Astrocyte (in vitro differentiated cells and primary cell): ENCODE measurements at places on chromosomes 6 and 20. TPM values are rescaled to one million over a fixed set of nuclear protein-coding genes. Genes with fewer than 3 reads are reported as not detected.

Gene SSTR4
- total RNA-seq = not detected in 2 replicates

GRCh38 chr6:43915986-43916923 lies 146.2 kb downstream of the VEGFA start:
- no peaks in the 10 kb centered on the region for H3K36me3 ChIP-seq
- H3K4me3 ChIP-seq = no peak overlapping the region
- H3K4me1 ChIP-seq = peaks cover 17% of the 10 kb centered on the region
- DNase-seq = peak; percentile 58
- no peaks in the 10 kb centered on the region for H3K27me3 ChIP-seq
- H3K27ac ChIP-seq = no peak overlapping the region

Gene RSPO3
- 2.6 and 4.5 TPM in 2 replicates for total RNA-seq

Gene DCDC2
- 3.2 and 4.5 TPM in 2 replicates for total RNA-seq

- peaks cover 33% of the 10 kb centered on the region for H3K4me1 ChIP-seq
- no peak for DNase-seq
- H3K4me3 ChIP-seq = no peak overlapping the region
- no peak overlapping the region for H3K27ac ChIP-seq
- H3K27me3 ChIP-seq = no peaks in the 10 kb centered on the region
These were observed 9.7 kb upstream of the TENT5A start for GRCh38 chr6:81762132-81762531.
